ENCODE measurements at places on chromosomes 7 and 10. TPM values are rescaled to one million over a fixed set of nuclear protein-coding genes. Genes with fewer than 3 reads are reported as not detected.

The TCF7L2 gene
- 0.39 TPM for total RNA-seq

The ZNF212 gene
- 12.5 TPM for total RNA-seq

The TMEM236 gene
- 0.05 TPM for total RNA-seq

The GRB10 gene
- 3.7 TPM for total RNA-seq

The GPR26 gene
- not detected for total RNA-seq

The ZRANB1 gene
- 13.4 TPM for total RNA-seq

The EMX2 gene
- total RNA-seq = not detected

The VWA2 gene
- total RNA-seq = not detected

The PNLIPRP2 gene
- not detected for total RNA-seq
